D341Med (cell line): ENCODE measurements at places on chromosomes 6 and 20.

- DNase-seq, result no peak
These were observed 20.5 kb downstream of the JPH2 start for GRCh38 chr20:44166477-44166876.

DNA sequence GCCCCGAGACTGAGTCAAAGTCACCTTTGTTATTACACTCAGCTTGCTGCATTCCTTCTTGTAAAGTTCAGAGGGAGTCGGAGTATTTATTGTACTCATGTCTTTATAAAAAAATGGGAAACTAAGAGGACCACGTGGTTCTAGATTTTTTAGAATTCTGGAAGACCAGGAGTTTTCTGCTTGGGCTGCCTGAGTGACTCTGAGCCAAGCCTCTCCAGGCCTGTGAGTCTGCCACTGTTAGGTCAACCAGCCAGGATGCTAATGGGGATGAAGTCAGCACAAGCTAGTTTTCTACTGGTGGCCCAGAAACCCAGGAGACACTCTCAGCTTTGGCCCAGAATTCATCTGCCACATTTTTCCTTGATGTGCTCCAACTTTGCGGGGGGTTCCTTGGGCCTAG, 453.5 kb upstream of the SULF2 start:
- DNase-seq, result no peak

GRCh38 chr6:50849796-50850180, 31.1 kb downstream of the TFAP2B start:
- no peak for DNase-seq

DNA sequence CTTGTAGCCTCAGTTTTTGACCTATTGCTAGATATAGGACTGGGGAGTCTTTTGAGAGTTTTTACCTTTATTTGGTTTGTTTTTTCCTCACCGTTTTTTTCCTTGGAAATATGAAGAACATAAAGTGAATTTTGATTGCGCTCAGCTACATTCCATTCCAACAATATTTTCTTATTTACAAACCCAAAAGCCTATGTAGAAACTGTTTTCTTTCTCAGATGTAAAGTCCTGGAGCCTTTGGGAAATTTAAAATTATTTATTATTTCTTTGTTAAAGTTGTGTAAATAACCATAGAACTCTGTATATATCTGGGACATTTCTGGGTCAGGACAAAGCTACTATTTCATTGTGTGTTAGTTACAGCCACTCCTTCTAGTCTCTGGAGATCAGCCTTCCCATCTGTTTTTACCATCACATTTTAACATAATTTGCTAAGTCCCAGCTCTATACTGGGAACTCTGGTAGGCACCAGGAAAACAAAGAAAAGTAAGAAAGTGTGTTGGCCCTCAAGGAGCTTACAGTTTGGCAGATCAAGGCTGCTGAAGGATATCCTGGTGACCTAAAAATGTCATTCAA, 68.8 kb downstream of the JAG1 start:
- no peak for DNase-seq

DNA sequence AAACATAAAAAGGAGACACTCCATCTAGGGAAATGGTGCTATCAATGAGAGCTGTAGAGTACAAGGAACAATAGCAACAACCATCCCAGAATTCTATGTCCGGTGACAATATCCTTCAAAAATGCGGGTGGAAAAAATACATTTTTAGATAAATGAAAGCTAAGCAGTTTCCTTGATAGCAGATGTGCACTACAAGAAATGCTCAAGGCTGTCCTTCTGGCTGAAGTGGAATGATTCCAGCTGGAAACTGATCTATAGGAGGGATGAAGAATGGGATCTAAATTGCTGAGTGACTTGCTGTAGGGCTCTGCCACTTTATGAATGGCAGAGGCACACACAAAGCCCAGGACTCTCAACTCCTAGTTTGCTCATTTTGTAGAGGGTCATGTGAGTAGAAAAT, 763.1 kb downstream of the C6orf118 start:
- DNase-seq, result no peak

DNA sequence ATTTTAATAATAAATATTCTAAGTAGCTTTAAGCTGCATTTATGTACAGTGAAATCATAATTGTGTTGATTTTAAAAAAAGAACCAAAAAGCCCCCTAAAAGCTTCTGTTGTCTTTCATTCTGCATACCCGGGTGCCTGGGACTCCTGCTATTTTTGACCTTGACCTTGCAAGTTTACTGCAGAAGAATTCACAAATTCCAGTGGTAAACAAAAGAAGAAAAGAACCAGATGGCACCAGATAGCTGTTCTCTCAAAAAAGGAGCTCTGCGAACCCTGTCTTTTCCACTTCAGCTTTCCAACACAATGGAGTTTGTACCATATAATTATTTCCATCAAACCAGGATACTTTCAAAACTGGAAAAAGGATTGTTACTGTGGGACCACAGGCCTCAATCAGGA, 363.3 kb downstream of the SMOC2 start:
- DNase-seq, result no peak
